Adrenal gland (tissue), 19 donors: ENCODE measurements at places on chromosomes 6 and 20. TPM values are rescaled to one million over a fixed set of nuclear protein-coding genes. Genes with fewer than 3 reads are reported as not detected.

Gene BMP6
- 4.4 TPM for total RNA-seq

GRCh38 chr6:109456111-109456583, 575 bp upstream of the MICAL1 start:
- H3K27me3 ChIP-seq = no peaks in the 10 kb centered on the region
- no peak overlapping the region for H3K27ac ChIP-seq
- H3K36me3 ChIP-seq = no peaks in the 10 kb centered on the region
- DNase-seq = no peak

DNA sequence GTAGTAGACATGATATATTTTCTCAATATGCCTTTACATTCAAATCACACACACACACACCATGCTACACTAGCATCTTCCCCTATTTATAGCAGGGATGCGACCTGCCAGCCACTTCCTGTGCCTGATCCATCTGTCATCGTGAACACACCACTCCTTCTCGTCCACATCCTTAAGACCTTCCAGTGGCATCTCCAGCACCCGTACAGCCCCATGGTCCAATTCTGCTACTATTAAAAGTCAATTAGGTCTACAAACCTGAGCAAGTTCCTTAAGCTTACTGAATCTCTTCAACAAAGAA, 54.5 kb downstream of the KIF16B start:
- H3K27me3 ChIP-seq = no peaks in the 10 kb centered on the region
- no peaks in the 10 kb centered on the region for H3K4me1 ChIP-seq
- no peak overlapping the region for H3K4me3 ChIP-seq
- no peak overlapping the region for H3K27ac ChIP-seq
- no peaks in the 10 kb centered on the region for H3K36me3 ChIP-seq
- DNase-seq = no peak

- no peak for DNase-seq
- H3K4me3 ChIP-seq = no peak overlapping the region
- H3K27ac ChIP-seq = no peak overlapping the region
- no peaks in the 10 kb centered on the region for H3K36me3 ChIP-seq
These were observed 6.1 kb downstream of the TRIM10 start for GRCh38 chr6:30154709-30155519.

- H3K36me3 ChIP-seq = no peaks in the 10 kb centered on the region
- no peaks in the 10 kb centered on the region for H3K27me3 ChIP-seq
- DNase-seq = no peak
- H3K4me3 ChIP-seq = no peak overlapping the region
These were observed 18.3 kb downstream of the AGPAT4 start for GRCh38 chr6:161255518-161255917.

GRCh38 chr6:25223490-25223991, 55.6 kb upstream of the CARMIL1 start:
- DNase-seq = peak; percentile 77
- H3K4me3 ChIP-seq = no peak overlapping the region
- H3K4me1 ChIP-seq = peaks cover 48% of the 10 kb centered on the region

DNA sequence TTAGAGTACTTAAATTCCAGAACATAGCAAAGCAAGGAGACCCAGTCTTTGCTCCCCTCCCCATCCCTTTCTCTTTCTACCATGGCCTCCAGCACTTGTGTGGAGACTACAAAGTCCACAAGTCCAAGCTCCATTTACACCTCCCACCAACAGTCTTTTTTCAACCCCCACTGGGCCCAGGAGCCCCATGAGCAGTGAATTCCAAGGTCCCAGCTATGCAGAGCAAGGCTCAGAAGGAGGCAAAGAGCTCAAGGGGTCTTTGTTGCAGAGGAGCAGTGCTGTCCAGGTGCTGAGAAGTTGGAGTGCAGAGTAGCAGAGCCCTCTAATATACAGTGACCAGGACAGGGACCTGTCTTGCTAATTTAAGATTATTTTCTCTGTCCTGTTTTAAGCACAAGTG, 9.0 kb downstream of the PAK5 start:
- H3K4me1 ChIP-seq = no peaks in the 10 kb centered on the region
- DNase-seq = no peak
- no peak overlapping the region for H3K4me3 ChIP-seq
- no peaks in the 10 kb centered on the region for H3K36me3 ChIP-seq
